Left cardiac atrium (tissue), 4 donors: ENCODE measurements at places on chromosomes 5 and 9. TPM values are rescaled to one million over a fixed set of nuclear protein-coding genes. Genes with fewer than 3 reads are reported as not detected.

The ADAMTS12 gene
- total RNA-seq: 3.8 TPM

The NIPAL4 gene
- 0.12 TPM for total RNA-seq

The CDH12 gene
- not detected for total RNA-seq

The SKP1 gene
- 391 TPM for total RNA-seq

The PCDHGA6 gene
- total RNA-seq: 4.4 TPM

The GFPT2 gene
- total RNA-seq: 44.5 TPM

The CNTLN gene
- 4.5 TPM for total RNA-seq

The SPRY4 gene
- 30.6 TPM for total RNA-seq

DNA sequence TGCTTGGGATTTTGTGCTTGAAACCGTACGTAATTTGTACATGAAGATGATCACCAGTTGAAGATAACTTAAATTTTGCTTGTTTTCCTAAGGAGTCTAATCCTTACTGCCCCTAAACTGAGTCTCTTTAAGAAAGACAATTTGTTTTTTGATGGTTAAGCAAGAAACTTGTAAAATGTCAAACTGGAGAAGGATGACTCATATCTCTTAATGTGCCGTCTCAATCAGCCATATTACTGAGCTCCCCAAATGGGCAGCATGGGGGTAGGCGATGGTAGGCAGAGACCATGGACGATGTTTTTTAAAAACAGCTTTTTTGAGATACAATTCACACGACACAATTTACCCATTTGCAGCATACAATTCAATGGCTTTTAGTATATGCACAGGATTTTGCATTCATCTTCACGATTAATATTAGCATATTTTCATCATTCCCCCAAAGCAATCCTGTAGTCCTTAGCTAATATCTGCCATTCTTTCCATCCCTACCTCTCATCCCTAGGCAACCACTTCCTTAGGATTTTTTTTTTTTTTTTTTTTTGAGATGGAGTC lies 14.3 kb downstream of the ARHGAP26 start:
- no peak for DNase-seq

DNA sequence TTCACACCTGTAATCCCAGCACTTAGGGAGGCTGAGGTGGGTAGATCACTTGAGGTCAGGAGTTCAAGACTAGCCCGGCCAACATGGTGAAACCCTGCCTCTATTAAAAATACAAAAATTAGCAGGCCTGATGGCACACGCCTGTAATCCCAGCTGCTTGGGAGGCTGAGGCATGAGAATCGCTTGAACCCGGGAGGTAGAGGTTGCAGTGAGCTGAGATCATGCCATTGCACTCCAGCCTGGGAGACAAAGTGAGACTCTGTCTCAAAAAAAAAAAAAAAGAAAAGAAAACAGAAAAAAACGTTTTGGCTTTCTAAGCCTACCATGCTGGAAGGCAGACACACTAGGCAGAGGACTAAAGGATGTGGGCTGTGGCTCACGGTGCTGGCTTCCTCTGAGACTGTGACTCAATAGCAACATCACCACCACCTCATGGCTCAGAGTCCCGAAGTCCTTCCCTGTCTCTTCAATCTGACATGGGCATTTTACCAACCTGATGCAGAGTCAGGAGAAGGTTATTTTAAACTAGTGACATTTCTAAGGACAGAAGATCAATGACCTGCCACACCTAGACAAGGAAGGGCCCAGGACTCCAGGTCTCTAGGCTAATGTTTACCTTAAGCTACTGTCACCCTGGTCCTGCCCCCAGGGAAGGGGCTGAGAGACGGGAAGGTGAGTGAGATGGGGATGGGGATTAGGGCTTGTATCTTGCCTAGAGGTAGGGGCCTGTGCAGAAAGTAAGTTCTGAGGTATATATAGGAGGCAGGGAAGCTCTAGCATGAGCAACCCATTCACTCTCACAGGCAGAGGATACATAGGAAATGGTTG lies 3.7 kb downstream of the ECSCR start:
- DNase-seq: peak; percentile 64

DNA sequence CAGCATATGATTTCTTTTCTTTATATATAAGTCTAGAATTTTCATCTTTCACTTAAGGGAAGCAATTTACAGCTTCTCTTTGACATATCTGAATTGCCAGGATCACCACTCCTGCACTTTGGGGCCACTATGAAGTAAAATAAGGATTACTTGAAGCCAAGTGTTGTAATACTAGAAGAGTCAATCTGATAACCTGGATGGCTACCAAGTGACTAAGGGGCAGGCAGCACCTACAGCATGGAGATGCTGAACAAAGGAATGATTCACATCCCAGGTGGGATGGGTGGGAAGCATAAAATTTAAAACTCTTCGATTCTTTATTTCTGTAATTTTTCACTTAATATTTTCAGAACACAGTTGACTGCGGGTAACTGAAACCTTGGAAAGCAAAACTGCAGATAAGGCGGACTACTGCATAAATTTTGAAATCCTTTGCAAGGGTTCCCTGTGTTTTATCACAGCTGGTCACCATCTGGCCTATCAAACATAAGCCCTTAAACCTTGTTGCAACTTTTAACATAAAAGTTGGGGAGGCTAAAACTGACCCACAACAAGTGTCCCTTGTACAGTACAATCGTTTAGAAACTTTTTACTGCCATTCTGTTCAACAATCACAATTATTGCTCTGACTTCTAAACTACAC lies 31.2 kb downstream of the NR3C1 start:
- no peak for DNase-seq

GRCh38 chr9:127501821-127502343 lies 50.6 kb downstream of the LRSAM1 start:
- no peak for DNase-seq

DNA sequence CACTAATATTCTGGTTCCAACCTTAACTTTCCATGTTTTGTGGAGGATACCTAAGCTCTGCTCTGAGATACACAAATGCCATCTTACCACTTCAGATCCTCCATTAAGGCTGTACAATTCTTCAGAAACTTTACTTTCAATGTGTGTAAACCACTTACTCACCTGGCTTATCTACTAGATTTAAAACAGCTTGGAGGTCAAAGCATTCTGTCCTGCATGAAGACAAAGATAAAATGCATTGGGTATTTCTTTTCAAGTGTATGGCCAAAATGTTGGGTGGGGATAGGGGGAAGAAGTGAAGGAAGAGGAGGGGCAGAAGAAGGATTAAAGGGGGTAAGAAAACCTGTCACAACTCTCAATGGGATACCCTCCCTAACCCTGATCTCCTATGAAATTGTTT lies 939 bp downstream of the GOLGA1 start:
- DNase-seq: no peak

DNA sequence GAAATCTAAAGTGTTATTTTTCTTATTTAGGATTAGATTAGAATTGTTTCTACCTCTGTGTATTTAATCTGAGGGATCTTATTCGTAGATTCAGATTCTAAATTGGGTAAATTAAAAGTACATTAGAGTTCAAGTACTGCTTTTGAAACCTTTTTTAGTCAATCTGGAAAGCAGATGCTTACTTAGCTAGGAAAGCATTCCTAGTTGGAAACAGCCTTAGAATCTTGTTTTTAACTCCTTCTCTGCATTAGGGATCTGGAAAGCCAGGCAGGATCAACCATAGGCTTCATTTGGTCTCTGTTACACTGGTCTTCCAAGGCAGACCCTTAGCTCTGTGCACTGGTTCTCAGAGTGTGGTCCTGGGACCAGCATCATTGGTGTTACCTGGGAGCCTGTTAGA lies 247.4 kb downstream of the NR3C1 start:
- no peak for DNase-seq

- DNase-seq: no peak
Observed at GRCh38 chr9:137247135-137247915, 3.8 kb upstream of the STPG3 start.

GRCh38 chr5:124395287-124395686 lies 351.2 kb downstream of the ZNF608 start:
- no peak for DNase-seq

DNA sequence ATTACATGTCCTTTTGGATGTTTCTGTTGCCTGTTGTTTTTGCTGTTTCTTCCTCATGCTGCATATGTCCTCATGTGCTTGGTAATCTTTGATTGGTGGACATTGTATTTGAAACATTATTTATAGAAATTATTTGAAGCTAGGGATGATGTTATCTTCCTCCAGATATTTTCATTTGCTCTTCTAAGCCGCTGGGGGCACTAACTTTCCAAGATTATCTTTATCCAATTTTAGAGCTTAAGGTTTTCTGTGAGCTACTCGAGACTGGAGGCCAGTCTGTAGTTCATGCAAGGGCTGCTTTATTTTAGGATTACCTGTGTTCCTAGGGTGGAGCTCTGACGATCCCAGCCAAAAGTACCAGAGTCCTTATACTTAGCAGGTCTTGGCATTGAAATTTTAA lies 40.9 kb downstream of the STX17 start:
- no peak for DNase-seq
